ENCODE measurements at places on chromosomes 12 and 14. TPM values are rescaled to one million over a fixed set of nuclear protein-coding genes. Genes with fewer than 3 reads are reported as not detected.

- no peak for DNase-seq
Measured at GRCh38 chr12:50914872-50915484, 37.4 kb upstream of the HIGD1C start.

DNA sequence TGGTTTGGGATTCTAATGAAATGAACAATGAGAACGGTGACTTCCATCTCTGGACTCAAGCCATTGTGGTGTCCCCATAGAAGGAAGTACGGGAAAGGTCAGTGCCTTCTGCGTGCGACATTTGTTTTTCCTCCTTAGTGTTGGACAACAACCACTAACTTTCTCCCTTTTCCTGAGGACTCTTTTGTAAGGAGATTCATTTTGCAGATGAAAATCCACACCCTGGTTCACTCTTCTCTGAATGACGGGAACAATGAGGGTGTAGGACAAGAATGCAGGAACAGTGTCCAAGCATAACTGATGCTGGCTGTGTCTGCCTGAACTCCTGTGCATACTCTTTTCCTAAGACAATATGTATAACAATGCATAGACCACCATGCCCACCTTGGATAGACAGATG is 176.4 kb downstream of the STXBP6 start:
- DNase-seq = no peak

DNA sequence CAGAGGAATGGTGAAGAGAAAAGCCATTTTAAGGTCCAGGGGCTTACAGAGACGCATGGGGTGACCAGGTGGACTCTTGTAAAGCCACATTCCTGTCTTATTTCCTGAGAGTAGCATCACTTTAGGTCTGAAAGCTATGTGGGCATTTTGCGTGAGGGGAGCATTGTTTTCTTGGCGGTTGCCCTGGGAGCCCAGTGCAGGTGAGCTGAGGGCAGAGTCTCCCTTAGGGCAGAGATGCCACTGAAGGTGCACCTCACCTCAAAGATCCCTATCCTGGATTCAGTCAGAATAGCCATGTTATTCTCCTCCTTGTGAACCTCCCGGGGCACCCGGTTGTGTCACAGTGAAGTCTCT is 12.4 kb downstream of the GLRX5 start:
- no peak for DNase-seq

- DNase-seq = no peak
Measured at GRCh38 chr12:85866986-85867776, 6.9 kb upstream of the NTS start.

- DNase-seq = no peak
Measured at GRCh38 chr12:128418944-128419343, 152.0 kb downstream of the TMEM132C start.

- no peak for DNase-seq
Measured at GRCh38 chr12:45720069-45720468, 9.4 kb upstream of the ARID2 start.

- DNase-seq = no peak
Measured at GRCh38 chr12:8987163-8987562, 2.2 kb upstream of the KLRG1 start.

- no peak for DNase-seq
Measured at GRCh38 chr12:79301181-79301580, 389.6 kb downstream of the PAWR start.

- no peak for DNase-seq
Measured at GRCh38 chr12:34605955-34606748, 583.9 kb downstream of the ALG10 start.

DNA sequence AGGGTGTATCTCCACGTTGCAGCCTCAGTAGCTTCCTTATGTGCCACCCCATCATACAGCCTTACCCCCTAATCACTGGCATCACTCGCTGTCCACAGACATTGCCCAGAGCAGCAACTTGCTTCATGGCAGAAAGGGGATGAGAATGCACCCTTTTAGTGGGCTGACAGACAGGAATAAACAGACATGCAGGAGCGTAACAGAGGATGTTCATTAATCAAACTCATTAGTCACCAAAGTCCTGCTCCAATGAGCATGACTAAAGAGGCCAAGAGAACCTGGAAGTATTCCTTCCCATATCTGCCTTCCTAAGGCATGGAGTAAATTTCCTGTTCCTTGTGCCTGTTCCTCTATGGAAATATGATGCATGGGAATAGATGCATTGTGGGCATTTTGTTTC is 197.0 kb downstream of the PHLDA1 start:
- DNase-seq = no peak

SERPINA1 gene
- polyA plus RNA-seq = 47,972 TPM

COL2A1 gene
- not detected for polyA plus RNA-seq

TMEM132C gene
- 0.05 TPM for polyA plus RNA-seq

TOMM20L gene
- polyA plus RNA-seq = not detected

VPS29 gene
- 74.1 TPM for polyA plus RNA-seq

B4GALNT1 gene
- polyA plus RNA-seq = 0.30 TPM

INSM2 gene
- polyA plus RNA-seq = not detected

IGF1 gene
- polyA plus RNA-seq = 118 TPM

COX8C gene
- not detected for polyA plus RNA-seq

PLCZ1 gene
- not detected for polyA plus RNA-seq

Measured in liver (tissue), 10 donors.